ENCODE measurements at places on chromosomes 7 and 10. TPM values are rescaled to one million over a fixed set of nuclear protein-coding genes. Genes with fewer than 3 reads are reported as not detected.

Gene TMEM176A
- total RNA-seq = 31.2 TPM

Gene NKX2-3
- total RNA-seq = not detected

DNA sequence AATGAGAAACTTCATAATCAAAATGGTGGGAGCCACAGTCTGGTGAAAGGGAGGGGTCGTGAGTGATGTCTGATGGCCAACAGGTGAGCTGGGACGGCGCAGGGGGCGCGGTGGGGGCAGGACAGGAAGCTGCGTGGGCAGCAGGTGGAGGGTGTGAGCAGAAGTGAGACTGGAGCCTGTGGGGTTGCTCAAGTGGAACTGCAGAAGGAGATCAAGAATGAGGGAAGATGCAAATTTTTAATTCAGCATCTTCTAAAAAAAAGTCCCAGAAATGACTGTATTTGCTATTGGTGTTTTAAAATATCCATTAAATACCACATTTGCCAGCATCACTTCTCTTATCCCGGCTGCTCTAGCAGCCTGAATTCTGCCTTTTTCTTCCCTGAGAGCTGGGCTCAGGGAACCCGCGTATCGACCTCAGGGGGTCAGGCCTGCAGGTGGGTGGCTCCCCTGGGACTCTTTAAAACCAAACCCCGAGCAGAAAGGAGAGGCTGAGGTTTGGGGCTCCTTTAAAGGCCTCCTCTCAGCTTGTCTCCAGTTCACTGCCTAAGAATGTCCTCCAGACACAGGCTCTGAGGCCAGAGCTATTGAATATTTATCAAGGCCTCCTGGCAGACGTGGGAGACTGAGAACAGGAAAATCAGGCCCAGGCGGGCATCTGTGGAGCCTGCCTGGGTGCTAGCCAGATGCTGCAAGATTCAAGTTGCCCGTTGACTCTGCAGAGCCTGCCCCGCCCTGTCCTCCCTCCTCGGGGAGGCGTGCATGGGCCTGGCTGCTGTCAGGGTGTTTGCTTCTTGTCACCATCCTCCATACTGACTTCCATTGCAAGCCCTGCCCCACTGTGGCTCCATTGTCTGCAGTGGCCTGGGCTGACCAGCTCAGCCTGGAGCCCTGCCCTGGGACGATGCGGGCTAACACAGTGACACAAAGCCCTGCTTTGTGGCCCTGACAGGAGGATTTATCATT is 53.9 kb downstream of the SYPL1 start:
- ATAC-seq = peak; percentile 61

Gene LHFPL3
- not detected for total RNA-seq

DNA sequence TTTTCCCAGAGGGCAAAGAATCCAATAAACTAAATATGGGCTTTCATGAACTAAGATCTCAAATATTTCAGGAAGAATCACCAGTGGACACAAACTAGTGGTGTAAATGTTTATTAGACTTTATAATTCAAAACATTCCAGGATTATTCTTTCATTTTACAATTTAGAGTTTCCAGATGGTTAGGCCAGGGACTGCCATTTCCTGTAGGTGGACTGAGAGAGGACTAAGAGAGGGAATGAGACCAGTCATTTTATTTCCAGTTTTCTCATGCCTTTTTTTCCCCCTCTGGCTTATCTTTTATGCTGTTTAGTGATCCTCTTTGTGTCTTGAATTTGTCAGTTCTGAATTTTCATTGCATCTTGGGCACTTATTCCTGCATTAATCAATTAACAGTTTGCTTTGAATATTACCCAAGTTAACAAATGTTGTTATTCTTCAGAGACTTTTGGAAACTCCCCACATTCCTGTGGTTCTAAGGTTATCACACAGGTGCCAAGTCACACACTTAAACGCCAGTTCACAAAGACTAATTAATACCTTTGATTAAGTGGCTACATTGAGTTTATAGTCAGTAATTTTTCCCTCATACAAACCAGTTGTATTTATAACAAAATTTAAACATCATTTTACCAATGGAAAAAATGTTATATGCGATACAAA is 12.3 kb downstream of the CISD1 start:
- ATAC-seq = no peak

- no peak for ATAC-seq
Observed at GRCh38 chr10:63128443-63128842, 4.7 kb upstream of the NRBF2 start.

GRCh38 chr7:93941945-93942344 is 20.4 kb downstream of the GNG11 start:
- ATAC-seq = no peak

Gene GPER1
- 7.3 TPM for total RNA-seq

Gene GOLGA7B
- total RNA-seq = 0.08 TPM

DNA sequence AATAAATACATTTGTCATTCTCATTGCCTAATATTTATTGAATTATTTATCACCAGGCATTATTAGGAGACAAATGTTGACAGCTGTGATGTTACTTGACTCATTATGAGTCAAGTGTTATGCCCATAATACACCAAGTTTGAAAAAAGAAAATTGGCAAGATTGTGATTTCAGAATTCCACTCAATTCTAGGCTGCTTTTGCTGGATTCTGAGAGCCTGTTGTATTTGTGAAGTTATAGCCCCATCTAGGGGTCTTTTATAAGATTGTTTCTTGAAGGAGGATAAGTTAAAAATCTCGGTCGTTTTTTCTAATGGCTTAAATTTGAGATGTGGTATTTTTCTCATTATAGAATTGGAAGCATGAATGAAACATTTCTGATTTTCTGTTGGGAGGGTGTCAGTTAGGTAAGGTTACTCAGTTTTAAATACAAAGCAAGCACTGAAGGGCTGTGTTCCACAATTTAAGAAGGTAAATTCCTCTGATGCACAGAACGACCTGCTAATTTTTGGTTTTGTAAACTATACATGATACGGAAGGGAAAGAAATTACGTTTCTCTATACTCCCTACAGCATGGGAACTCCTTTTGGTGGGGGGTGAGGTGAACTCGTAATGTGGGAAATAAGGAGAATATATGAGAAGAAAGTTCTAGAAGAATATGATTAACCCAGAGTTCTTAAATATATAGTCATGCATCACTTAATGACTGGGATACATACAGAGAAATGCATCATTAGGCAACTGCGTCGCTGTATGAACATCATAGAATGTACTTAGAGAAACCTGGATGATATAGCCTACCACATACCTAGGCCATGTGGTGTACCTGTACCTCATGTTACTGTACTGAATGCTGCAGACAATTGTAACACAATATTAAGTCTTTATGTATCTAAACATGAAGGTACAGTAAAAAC is 2.6 kb downstream of the STK31 start:
- peak; percentile 39 for ATAC-seq

GRCh38 chr10:28432210-28432676 is 100.7 kb upstream of the WAC start:
- ATAC-seq = peak; percentile 69

GRCh38 chr7:131335639-131336381 is 8.1 kb downstream of the MKLN1 start:
- no peak for ATAC-seq

DNA sequence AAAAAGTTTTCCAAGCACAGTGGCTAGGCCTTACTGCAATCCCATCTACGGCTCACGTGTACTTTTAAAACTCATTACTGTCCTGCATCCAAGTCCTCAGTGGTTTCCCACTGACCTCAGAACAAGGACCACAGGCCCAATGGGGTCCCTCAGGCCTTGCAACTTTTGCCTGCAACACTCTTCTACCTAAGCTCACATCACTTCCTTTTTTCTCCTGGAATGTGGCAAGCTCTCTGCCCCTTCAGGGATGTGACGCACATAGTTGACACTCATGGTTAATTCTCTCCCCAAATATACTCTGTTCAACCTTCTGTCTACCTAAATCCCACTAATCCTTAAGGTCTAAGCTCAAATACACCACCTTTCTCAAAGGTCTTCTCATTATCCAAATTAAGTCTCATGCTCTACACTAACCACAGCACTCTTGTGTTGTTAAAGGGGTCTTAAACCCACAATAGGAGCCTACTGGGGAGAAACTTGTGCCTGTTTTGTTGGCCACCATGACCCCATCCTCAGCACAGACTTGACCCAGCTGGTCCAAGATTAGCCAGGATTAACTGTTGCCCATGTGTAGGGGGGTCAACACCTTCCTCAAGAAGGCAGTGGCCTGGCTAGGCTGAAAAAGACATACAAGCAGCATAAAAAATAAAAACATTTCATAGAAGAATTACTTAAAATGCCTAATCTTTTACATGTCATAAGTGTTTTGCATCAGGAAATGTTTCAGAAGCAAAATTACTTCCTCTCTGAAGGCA is 15.2 kb downstream of the HNRNPF start:
- no peak for ATAC-seq

DNA sequence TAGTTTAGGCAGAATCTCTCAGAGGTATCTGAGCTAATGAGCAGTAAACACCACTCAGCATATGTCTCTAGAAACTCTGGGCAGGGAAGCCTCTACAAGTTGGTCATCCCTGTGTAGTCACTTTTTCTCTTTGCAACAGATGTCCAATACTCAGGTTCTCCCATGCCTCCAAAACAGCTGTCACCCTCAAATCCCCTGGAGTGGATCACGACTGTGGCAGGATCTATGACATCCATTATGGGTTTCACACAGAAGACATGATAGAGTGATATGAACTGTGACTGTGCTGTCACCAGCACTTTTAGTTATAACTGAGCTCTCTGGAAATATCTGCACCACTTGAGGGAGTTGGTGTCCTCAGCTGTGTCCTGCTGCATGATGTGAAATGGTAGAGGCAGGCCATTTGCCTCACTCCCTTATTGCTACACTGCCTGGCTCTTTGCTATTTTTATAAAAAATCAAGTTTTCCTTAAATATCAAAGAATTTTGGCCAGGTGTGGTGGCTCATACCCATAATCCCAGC is 24.1 kb upstream of the ZNRF2 start:
- ATAC-seq = no peak

DNA sequence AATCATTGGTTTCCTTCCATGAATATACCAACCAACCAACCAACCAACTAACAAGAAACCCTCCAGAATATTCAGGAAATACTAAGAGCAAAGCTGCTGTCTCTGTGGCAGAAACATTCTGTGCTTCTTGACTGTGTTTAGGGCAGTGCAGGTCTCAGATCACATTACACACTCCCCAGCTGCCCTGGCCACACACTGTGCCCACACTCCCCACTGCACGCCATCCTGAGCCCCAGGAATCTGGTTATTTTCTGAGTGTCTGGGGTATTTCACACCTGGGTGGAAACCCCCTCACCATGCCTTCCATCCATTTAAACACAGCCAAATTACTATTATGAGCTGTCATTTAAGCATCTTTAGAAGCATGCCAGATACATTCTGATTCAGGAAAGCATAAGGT is 183.7 kb upstream of the ANK3 start:
- ATAC-seq = no peak

DNA sequence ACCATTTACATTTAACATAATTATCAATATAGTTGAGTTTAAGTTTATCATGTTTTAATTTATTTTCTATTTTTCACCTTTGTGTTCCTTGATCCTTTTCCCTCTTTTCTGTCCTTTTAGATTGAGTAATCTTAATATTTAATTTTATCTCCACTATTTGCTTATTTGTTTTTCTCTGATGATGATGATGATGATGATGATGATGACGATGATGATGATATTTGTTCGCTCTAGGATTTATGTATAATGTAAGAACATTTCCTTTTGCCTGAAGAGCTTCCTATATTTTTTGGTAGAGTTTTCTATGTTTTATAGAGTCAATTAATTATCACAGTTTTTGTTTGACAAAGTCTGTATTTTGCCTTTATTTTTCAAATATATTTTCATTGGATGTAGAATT is 104.2 kb downstream of the GLRX3 start:
- ATAC-seq = no peak

Gene FOXP2
- 58.1 TPM for total RNA-seq

Gene RSPH10B
- not detected for total RNA-seq

Gene CASD1
- total RNA-seq = 21.9 TPM

DNA sequence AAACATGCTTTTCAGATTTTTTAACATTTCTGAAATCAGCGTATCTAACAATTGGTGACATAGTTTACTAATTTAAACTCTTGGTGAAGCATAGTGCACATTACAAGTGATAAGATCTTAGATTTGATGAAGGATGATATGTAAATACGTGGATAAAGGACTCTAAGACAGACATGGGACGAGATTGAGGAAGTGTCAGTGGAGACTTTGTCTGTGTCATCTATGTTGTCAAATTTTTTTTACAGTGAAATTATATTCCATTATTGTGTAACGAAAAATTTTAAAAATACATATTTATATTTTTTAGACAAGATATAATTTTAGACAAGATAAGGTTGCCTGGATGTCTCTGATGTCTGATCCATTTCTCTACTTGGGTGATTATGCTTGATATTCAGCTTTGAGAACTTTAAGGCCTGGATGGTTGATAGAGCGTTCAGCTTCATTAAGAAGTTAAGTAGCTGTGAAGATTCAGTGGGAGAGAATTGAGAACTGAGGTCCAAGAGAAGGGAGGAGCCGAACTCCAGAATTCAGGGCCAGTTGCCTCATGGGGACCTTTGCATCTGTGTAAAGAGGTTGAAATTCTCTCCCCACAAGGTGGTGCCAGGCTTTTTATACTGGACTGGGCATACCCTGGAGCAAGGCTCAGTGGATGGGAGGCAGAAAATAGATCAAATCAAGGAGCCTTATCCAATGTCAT is 62.7 kb downstream of the KAT6B start:
- no peak for ATAC-seq

GRCh38 chr10:101886521-101887312 is 43.1 kb upstream of the KCNIP2 start:
- no peak for ATAC-seq

DNA sequence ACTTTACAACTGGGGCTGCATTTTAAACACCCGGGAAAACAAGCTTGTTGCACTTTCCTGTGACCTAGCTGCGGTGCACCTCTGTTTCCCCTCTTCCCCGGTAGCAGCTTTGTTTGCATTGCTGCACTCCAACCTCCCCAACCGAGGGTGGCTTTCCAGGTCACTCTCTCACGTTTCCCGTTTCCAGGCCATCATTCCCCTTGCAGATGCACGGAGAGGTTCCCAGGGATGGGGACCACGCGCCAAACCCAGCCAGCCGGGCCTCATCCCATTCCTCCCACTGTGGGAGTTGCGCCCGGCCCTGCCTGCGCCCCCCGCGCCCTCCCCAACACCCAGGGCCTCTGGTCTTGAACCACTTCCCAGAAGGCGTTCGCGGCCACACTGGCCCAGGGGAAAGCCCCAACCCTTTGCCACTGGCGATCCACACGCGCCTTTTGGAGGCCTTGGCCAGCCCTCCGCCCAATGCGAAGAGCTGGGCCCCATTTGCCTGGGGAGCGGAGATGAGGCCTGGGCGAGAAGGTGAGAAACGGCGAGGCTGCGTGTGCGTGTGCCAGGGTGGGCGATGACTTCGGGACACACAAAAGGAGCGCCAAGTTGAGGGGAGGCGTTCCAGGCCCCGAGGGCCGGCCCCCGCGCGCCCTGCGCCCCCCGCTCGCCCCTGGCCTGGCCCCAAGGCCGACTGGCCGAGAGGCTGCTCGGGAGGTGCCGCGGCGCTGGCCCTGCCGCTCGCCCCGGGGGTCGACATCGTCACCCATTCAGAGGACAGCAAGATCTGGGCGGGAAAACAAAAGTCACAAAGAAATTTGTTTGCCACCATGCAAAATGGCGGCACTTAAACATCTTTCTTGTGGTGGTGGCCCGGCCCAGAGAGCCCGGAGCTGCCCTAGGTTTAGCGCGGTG is 15.9 kb downstream of the SKIDA1 start:
- peak; percentile 10 for ATAC-seq

GRCh38 chr7:131769241-131769640 is 212.8 kb upstream of the PODXL start:
- no peak for ATAC-seq
